Vagina (tissue), 2 donors: ENCODE measurements at places on chromosomes 16 and 17.

- DNase-seq = no peak
Measured at GRCh38 chr17:32870027-32870670, 6.8 kb downstream of the MYO1D start.

GRCh38 chr16:67399218-67399733 lies 6.0 kb upstream of the TPPP3 start:
- DNase-seq = no peak

- DNase-seq = no peak
Measured at GRCh38 chr16:49725651-49726050, 130.3 kb downstream of the ZNF423 start.

DNA sequence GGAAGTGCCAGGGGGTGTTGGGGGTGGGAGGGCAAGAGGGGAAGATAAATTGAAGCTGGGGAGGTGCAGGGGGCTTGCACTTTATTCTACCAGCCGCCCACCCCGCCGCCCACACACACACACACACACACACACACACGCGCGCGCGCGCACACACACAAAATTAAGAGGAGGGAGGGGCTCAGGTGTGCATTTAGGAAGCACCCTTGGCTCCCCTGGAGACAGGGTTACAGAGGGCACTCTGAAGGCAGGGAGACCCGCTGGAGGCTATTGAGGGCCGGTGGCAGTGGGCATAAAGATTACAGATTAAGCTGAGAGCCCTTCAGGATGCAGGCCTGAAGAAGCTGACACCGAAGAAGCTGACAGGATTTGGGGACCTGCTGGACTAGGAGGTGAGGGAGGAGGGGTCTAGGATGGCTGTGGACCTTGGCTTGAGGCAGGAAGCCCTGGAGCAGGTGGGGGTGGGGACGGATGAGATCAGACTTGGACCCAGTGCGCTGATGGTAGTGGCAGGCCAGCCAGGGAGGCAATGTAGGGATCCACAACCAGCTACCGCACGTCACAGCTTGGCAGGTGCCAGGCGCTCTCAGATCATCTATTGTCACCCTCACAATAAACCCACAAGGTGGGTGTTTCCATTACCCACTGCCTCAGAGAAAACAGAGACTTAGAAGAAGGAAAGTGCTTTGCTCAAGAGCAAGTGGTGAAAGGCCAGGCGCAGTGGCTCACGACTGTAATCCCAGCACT lies 772 bp upstream of the SAMD14 start:
- DNase-seq = no peak

DNA sequence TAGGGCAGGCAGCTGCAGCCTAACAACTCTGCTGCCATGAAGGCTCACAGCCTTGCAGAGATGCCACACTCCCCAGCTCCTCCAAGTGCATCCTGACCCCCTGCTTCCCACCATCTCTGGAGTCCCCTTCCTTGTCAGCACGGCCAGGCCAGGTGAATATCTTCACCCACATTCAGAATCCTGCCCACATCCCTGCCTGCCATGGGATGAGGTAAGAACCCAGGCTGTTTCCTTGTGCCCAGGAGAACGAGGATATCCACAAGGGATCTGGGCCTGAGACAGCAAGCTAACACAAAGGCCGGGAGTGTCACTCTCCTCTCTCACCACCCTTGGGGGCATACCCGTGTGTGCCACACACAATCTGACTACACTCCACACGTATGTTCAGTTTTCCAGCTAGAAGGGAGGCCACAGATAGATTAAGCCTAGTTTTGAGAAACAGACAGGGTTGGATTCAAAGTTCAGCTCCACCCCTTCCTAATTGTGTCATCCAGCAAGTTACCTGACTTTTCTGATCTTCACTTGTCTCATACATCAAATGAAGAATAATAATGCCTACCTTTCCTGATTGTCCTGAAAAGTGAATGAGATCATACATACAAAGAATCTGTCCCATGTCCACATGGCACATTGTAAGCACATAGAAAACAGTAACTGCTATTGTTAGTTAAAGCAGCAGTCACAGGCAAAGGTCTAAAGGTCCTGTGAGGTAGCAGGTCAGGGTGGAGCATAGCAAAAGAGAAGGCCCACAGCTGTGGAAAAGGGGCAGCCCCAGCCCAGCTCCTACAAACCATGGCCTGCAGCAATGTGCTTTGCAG lies 17.4 kb upstream of the SUPT4H1 start:
- peak; percentile 56 for DNase-seq

GRCh38 chr17:59668816-59669215 lies 38.4 kb downstream of the PTRH2 start:
- DNase-seq = no peak

DNA sequence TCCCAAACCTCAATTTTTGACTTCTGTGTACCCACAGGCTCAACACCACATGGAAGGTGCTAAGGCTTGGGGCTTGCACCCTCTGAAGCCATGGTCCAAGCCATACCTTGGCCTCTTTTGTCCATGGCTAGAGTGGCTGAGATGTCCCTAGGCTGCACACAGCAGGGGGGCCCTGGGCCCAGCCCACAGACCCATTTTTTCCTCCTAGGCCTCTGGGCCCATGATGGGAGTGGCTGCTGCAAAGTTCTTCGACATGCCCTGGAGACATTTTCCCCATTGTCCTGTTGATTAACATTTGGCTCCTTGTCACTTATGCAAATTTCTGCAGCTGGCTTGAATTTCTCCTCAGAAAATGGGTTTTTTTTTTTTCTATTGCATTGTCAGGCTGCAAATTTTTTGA lies 47.0 kb downstream of the TBC1D26 start:
- DNase-seq = no peak

DNA sequence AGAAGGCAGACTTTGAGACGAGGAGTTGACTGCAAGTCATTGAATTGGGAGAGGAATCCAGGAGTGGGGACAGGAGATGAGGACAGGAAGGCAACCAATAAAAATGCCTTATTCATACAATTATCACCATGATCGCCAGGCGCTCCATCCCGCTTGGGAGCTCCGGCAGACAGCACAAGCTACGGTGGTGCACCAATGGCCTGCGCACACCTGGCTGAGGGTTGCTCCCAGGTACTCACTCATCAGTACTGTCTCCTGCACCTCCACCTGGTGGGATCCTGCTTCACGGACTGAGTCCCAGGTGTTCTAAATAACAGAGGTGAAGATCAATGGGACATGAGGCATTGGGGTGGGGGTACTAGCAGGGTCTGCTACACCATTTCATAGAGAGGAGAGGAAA lies 160.0 kb upstream of the TNRC6C start:
- DNase-seq = no peak

GRCh38 chr17:64772845-64773299 lies 110.8 kb upstream of the SMURF2 start:
- DNase-seq = no peak

- DNase-seq = no peak
Measured at GRCh38 chr17:45311760-45312476, 4.9 kb downstream of the MAP3K14 start.

- DNase-seq = no peak
Measured at GRCh38 chr17:30550512-30551273, 73.5 kb downstream of the GOSR1 start.

DNA sequence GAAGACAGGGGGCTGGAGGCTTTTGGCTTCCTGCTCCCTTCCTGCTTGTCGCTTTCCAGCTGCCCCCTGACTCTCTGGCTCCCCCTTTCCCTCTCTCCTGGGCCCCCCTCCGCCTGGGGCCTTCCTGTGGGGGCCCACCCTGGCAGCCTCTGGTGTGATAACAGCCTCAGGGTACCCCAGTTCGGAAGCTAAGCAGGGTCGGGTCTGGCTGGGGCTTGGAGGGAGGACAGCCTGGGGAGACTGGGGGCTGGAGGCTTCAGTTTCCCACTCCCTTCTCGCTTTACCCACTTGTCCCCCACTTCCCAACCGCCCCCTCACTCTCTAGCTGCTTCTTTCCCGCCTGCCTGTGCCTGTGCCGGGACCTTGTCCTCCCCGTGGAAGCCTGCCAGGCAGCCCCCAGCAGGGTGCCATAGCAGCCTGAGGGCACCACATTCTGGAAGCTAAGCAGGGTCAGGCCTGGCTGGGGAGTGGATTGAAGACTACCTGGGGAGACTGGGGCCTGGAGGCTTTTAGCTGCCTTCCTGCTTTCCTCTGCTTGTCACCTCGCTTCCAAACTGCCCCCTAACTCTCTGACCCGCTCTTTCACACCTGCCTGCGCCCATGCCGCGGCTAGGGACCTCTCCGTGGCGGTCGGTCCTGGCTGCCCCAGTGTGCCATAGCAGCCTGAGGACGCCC lies 2275.5 kb downstream of the TP53TG3F start:
- DNase-seq = peak; percentile 76

DNA sequence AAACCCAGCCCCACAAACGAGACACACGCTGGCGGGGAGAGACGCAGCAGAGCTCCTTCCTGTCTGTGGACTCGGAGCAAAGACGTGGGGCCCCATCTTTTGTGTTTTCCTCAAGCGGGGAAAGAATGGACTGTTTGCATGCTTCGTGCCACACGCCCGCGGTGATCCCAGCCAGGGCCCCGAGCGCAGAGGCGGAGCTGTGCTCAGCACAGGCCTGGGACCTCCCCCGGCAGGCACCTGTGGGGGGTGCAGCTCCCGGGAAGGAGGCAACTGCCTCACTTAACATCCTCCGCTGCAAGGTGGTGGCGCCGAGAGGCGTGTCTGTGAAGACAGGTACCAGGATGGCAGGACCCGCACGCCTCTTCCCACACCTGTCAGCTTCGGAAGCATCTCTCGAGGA lies 19.1 kb downstream of the TRARG1 start:
- no peak for DNase-seq

DNA sequence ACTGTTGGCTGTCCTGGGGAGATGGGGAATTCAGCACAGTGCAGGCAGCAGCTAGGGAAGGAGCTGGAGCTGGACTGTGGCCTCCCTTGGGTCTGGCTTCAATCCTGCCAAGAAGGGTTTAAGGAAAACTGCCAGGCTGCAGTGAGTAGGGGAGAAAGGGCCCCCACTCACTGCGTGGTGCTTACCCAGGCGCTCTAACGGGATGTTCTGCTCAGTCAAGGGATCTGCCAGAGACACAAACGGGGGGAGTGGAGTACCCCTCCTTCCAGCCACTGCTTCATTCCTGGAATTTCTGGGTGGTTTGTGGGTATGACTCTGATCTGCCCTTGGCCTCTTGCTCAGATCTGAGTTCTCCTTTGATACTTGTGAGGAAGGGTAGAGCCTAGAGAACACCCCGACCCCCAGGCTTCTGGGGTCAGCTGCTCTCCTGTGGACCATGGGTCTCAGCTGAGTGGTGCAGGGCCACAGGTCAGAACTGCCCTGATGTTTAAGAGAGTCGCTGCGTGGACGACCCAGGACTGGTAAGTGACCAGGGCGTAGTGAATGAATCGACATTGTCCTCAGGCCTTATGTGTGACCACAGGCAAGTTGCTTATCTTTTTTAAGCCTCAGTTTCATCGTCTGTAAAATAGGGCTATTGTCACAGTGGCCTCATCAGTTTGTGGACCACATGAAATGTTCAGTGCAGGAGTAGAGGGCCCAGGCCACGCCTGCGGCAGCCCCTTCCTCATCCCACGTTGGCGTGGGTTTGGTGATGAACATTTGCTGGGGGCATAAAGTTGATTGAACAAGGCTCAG lies 9.6 kb downstream of the CRISPLD2 start:
- no peak for DNase-seq

DNA sequence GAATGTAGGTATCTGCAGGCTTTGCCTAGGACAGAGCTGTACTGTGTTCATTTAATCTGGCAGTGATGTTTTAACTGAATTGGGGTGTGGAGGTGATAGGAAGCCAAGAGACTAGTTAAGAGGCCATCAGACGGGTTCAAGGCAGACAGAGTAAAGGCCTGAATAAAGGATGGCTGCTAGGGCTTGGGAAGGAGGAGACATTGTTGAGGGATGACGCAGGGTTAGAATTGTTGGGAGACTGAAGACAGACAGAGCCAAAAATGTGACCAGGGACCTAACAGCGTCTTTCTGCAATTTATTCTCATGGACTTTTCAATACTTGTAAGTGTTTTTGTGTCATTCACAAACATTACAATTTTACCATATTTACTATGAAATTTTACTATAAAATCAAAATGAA lies 48.6 kb upstream of the MYH10 start:
- no peak for DNase-seq

GRCh38 chr16:11391576-11391975 lies 46.3 kb downstream of the RMI2 start:
- no peak for DNase-seq

DNA sequence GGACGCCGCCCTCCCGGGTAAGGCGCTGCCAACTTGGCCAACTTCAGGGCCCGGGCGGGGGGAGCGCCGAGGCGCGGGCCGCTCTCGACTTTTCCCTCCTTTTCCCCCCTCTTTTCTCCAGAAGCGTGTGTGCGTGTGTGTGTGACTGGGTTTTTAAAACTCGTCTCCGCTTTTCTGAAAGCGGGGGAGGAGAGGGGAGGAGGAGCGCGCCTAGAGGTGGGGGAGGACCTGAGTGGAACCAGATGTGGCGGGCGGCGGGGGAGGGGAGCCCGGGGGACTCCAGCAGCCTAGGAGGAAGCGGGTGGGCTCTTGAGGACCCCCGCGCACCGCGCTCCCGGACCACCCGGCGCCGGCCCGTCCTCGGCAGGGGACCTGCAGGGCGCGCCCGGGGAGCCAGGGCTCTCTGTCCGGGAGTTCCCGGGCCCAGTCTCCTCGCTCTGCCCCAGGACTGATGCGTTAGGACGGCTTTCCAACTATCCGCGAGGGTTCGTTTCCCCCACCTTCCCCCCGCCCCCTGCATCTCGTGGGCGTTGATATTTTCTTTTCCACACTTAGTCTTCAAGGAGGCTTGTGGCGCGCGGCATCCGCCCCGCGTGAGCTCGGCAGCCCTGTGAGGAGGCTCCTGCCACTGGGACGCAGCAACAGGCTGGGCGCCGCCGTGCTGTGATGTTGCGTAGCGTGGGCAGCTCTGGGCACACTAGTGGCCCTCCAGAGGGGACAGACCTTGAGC lies 599 bp downstream of the MRC2 start:
- no peak for DNase-seq

DNA sequence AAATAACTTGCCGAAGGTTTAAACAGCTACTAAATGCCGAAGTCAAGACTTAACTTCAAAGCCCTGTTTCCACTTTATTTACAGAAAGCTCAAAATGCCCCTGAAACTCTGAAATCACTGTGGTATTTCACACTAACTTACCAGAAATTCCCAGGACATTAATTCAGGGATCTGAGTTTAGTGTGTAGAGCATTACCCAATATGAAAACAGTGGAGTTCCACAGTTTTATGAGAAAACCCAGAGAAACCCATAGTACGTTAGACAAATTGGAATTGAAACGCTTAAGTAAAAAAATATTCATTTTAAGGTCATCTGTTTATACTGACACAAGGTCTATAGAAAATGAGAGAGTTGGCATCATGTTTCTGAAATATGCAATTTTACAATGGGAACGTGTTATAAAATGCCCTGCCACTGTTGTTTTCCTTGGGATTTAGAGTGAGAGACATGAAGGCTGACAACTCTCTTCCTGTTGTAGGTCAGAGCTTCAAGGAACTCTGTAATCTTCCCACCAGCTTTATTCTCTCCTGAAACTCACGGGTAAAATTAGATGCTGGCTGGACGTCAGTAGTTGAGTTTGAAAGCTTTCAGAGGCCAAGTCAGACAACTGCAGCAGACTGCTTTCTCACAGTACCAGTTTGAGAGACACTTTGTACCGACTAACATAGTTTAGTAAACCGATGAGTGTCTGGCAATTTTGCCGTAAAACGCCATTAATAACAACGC lies 139.4 kb upstream of the TBX2 start:
- no peak for DNase-seq

GRCh38 chr17:62189377-62189776 lies 124.3 kb upstream of the MED13 start:
- no peak for DNase-seq

- peak; percentile 42 for DNase-seq
Measured at GRCh38 chr16:24525970-24526559, 13.3 kb upstream of the RBBP6 start.
